ENCODE measurements at places on chromosomes 5 and 9.

DNA sequence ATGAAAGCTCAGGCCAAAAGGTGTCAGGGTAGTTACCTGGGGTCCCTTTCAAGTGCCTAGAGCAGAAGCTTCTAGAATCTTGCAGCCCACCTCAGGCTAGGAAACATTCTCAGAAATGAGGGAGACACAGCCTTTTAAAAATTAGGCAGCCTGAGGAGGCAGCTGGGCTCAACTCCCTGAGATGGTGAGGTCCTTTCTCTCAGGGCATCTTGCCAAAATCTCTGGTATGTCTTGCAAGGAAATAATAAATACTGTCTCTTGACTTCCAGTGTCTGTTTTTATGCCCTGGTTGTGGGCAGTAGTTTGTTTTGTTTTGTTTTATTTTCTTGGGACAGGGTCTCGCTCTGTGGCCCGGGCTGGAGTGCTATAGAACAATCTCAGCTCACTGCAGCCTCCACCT is 100.9 kb upstream of the APC start:
- no peak for DNase-seq

DNA sequence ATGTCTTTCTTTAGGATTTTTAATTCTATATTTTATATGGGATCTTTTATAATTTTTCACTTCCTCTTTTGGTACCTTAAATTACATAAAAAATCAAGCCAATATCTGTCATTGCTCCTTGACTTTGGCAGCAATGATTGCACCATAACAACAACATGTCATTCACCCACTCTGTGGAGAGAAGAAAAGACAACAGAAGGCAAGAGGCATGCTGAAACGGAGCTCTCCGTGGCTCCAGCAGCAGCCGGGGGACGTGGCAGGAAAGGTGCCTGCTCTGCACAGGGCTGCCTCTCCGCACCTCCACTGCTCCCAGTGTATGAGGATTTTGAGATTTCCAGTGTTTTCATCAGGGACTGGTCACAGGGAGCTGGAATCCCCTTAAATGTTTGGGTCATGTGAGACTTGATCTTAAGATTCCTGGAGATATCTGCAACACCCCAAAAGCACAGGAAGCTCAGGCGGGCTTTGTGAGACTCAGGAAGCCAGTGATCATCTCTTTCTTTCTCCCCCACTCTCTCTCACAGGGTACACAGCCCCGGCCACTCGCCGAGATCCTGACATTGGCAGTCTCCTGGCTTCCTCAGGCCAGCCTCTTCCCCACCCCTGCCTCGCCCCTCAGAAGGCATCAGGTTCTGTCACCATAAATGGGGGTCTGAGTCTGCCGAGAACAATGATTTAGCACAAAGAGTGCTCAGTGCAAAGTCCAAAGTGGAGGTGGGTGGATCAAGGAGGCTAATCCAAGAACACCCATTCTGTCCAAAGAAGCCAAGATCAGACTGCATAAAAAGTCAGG is 74.6 kb downstream of the ACTL7B start:
- no peak for DNase-seq

GRCh38 chr9:4066682-4067081 is 233.2 kb downstream of the GLIS3 start:
- no peak for DNase-seq

DNA sequence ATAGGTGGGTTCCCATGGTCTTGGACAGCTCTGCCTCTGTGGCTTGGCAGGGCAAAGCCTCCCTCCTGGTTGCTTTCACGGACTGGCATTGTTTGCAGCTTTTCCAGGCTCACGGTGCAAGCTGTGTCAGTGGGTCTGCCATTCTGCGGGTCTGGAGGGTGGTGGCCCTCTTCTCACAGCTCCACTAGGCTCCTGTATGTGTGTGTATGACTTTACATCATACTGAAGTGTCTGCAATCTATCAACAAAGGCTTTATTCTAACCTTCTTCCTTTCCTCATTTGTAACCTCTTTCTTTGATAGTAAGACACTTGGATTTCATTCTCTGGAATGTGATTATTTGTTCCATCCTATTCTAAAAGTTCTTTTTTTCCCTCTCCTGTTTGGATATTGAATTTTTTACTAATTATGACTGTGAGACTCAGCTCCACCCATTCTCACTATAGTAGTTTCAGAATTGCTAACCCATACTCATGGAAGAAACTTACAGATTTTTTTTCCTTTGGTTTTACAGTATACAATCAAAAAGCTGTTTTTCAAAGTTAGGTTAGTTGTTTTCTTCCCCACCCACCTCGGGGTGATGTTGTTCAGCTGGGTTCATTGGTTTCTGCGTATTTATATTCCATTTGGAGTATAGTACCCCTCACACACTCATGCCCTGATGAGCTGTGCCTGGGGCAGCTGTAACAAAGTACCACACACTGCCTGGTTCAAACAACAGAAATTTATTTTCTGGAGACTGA is 144.6 kb upstream of the OTULINL start:
- DNase-seq, result no peak

DNA sequence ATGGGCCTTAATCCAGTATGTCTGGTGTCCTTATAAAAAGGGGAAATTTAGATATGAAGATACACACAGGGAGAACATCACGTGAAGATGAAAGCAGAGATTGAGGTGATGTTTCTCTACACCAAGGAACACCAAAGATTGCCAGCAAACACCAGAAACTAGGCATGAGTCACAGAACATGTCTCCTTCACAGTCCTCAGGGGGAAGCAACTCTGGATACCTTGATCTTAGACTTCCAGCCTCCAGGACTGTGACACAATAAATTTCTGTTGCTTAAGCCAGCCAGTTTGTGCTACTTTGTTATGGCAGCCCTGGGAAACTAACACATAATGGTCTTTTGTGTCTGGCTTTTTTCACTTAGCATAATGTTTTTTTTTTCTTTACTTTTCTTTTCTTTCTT is 41.2 kb upstream of the STRBP start:
- DNase-seq, result no peak

GRCh38 chr5:150155258-150156026 is at the start of gene PDGFRB:
PDGFRB (minus strand) TSS chr5:150155845; CDS start chr5:150137047, 18,798 bp downstream.
- DNase-seq, result peak; percentile 97

GRCh38 chr9:38178237-38178636 is 109.2 kb upstream of the SHB start:
- DNase-seq, result no peak

- DNase-seq, result no peak
Observed at GRCh38 chr9:132166599-132166998, 4.7 kb downstream of the NTNG2 start.

DNA sequence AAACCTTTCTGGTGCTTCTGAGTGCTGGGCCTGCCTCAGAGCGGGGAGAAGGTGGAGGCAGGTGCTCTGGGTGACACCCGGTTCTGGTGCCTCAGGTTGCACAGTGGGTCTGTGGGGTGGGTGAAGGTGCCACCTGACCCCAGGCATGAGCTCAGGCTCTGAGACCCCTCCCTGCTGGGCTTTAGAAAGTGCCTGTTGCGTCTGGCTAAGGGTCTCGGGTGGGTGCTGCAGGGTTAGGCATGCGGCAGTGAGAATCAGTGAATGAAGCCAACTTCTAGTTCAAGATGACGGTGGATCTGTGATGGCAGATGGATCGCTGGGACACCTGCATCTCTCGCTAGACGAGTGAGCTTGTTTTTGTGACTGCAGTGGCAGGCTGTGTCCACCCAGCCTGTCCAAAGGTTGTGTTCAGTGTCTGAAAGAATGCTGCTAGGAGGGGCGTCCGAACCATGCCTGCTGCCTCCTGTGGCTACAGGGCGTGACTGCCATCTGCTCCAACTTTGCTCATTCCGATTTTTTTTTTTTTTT is 5.0 kb downstream of the SQSTM1 start:
- no peak for DNase-seq

- no peak for DNase-seq
Observed at GRCh38 chr9:131839281-131840084, 99.6 kb upstream of the RAPGEF1 start.

- no peak for DNase-seq
Observed at GRCh38 chr5:131649161-131649560, 14.1 kb upstream of the RAPGEF6 start.

DNA sequence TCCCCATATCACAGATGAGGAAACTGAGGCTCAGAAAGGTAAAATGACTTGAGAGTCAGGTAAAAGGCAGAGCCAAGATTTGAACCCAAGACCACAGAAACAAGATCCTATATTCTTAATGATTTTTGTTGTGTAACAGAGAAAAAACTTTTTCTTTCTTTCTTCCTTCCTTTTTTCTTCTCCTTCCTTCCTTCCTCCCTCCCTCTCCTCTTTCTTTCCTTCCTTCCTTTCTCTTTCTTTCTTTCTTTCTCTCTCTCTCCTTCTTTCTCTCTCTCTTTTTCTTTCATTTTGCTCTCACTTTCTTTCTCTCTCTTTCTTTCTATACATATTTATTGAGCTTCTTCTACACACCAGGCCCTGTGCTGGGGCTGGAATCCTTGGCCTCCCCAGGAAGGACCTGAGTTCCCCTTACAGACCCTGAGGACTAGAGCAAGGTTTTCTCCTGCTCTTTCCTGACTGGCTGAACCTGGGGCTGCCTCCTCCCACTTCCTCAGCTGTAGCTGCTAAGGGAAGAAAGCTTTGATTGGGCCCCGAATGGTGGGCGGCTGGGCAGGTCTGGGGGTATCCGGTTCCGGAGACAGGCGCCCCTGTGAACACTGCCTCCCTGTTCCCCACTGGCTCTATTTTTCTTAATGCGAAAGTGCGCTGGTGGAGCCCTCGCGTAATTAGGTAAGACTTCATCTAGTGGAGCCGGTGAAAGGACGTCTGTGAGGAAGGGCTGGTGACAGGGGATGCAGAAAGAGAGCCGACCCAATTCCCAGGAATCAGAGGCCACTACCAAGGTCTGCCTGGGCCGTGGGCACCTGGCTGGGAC is 27.4 kb upstream of the KIF12 start:
- DNase-seq, result no peak

DNA sequence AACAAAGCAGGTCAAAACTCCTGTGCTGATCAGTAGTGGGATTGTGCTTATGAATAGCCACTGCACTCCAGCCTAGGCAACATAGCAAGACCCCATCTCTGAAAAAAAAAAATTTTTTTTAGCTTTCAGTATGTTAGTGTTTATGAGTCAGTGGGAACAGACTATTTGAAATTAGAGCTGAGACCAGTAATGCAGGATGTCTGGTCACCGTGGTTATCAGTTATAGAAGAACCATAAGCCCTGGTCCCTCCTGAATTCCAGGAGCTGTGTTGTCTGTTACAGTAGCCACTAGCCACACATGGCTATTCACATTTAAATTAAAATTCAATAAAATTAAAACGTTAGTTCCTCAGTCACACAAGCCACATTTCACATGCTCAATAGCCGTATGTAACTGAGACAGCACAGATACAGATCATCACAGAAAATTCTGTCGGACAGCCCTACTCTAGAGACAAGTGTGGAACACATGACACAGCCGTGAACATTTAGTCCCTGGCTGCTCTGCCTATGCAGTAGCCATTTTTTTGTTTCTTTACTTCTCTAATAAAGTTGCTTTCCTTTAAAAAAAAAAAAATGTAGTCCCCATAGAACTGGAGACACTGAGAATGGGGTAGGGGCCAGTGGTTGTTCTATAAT is 96.1 kb upstream of the SAP30L start:
- no peak for DNase-seq

GRCh38 chr5:152855441-152855840 is 450.4 kb upstream of the NMUR2 start:
- DNase-seq, result no peak

GRCh38 chr5:170614065-170614490 is 110.3 kb downstream of the KCNIP1 start:
- DNase-seq, result no peak

All from uterus (tissue), 4 donors.